ENCODE measurements at places on chromosomes 2 and 18.

DNA sequence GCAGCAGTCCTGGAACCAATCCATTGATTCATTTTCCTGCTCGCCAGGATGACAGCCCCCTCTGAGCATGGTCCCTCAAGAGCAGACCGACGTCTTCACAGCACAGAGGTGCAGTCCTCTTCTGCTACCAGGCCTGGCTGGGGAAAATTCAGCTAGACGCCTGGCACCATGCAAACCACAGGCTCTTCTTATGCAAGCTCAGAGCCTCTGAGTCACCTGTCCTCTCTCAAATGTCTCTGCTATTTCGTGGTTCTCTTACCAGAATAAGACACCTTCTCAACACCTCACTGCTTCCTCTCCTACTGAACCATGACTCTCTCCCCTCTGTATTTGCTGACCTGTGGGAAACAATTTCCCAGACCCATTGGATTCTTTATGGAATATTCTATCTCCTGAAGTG is 79.8 kb upstream of the CYRIA start:
- DNase-seq, result peak; percentile 65

GRCh38 chr2:105488285-105488684 is 89.4 kb upstream of the FHL2 start:
- DNase-seq, result no peak

DNA sequence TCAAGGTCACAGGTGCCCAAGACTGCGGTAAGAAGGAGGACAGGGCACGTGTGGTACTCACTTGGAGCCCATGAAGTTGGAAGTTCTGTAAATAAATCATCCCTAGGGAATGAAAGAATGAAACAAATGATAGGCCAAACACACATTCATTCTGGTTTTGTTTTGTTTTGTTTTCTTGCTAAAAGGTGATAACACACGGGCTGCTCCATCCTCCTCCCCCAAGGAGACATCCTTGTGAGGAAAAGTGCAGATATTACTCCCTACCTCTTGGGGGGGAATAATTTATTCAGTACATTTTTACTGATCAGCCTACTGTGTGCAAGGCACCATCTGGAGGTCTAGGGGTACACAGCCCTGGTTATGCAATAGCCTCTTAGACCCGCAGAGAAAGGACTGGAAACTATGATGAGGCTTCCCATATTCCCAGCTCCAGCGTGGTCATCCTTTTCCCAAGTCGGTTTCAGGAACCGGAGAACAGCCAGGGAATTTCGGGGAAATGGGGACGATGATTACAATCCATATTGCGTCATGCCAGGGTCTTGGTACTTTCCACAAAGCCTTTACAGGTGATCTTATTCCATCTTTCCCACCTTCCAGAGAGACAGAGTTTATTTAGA is 6.3 kb downstream of the RAX start:
- DNase-seq, result no peak

- no peak for DNase-seq
Measured at GRCh38 chr2:226611196-226611943, 188.2 kb downstream of the IRS1 start.

GRCh38 chr18:49609256-49610021 is 47.6 kb downstream of the LIPG start:
- DNase-seq, result peak; percentile 45

GRCh38 chr2:120887320-120887697 is 151.6 kb downstream of the GLI2 start:
- no peak for DNase-seq

GRCh38 chr2:204060841-204061240 is 124.3 kb downstream of the ICOS start:
- DNase-seq, result no peak

GRCh38 chr2:151374436-151374835 is 17.0 kb downstream of the TNFAIP6 start:
- DNase-seq, result peak; percentile 73

DNA sequence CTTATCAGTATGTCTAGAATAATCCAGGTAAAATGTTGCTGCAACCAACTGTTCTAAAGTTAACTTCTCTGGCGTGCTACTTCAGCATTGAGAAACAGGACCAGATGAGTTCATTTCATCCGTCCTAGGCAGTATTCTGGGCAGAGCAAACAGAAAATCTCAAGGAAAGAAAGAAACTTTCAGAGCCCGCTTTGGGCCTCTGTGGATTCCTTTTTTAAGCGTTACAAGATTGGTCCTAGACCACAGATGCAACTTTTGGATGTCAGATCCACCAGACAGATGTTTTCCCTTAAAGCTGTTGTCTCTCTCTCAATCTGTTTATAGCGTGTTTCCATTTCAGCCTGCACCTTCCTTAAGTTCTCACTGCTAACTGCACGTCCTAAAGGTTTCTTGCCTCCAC is 75.0 kb downstream of the BCL2 start:
- no peak for DNase-seq

DNA sequence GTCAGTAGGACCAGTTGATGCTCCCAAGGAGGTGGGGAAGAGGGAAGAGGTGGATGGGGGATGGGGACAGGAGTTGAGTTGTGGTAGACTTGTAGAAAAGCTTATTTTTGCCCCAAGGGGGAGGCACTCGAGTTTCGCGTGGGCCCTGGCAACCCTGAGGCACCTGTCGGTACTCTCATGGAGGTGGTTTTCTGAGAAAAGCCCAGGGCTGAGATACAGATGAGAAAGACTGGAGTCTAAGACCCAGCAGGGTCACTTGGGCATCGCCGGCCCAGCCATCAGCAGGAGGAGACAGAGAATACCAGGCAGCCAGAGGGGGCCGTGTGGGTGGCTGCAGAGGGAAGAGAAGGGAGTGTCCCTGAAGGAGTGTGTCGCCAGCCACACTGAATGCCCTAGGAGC is 57.7 kb upstream of the HPCAL1 start:
- no peak for DNase-seq

DNA sequence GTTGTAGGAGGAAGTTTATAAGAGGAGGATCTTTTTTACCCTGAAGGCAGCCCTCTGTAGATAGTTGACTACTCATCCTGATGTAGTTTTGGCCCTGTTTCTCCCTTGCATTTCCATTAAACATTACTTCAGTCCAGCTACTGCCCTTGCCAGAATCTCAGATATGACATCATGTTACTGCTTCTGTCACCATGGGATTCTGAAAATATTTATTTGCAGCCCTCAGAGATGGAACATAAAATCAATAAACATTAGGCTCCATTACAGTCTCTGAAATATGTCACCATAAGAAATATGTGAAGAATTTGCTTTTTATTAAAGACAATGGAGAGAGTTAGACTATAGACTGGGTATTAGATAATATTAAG is 68.7 kb upstream of the STK39 start:
- DNase-seq, result no peak

DNA sequence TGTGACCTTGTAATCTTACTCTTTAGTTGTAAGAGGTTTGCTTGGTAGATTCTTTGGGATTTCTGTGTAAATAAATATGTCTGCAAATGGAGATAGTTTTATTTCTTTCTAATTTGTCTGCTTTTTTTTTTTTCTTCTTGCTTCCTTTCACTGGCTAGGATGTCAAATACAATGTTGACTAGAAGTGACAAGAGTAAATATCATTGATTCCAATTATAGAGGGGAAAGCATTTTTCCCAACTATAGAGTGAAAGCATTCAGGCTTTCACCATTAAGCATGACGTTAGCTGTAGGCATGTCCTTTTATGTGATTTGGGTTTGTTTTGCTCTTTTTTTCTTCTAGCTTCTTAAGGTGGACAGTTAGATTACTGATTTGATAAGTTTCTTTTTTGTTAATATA is 191.5 kb downstream of the MCFD2 start:
- no peak for DNase-seq

DNA sequence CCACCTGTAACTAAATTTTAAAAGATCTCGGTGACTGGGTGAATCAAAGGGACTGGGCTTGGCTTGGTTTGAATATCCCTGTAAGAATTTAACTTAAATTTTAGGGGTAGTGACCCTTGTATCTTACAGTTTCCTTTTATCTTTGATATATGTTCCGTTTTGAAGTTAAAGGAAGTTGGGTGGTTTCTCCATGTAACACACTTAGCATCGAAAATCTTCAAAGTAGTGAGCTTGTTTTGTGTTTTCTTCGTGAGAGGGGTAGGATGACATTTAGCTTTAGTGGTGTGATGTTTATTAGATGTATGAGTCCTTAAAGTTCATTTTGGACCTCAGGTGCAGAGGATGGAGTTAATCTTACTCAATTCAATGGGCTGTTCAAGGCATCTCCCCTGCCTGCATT is 1.6 kb downstream of the WDR7 start:
- no peak for DNase-seq

GRCh38 chr2:120079647-120080046 is 66.8 kb downstream of the EPB41L5 start:
- DNase-seq, result no peak

- no peak for DNase-seq
Measured at GRCh38 chr2:177682006-177682405, 289.4 kb downstream of the AGPS start.

DNA sequence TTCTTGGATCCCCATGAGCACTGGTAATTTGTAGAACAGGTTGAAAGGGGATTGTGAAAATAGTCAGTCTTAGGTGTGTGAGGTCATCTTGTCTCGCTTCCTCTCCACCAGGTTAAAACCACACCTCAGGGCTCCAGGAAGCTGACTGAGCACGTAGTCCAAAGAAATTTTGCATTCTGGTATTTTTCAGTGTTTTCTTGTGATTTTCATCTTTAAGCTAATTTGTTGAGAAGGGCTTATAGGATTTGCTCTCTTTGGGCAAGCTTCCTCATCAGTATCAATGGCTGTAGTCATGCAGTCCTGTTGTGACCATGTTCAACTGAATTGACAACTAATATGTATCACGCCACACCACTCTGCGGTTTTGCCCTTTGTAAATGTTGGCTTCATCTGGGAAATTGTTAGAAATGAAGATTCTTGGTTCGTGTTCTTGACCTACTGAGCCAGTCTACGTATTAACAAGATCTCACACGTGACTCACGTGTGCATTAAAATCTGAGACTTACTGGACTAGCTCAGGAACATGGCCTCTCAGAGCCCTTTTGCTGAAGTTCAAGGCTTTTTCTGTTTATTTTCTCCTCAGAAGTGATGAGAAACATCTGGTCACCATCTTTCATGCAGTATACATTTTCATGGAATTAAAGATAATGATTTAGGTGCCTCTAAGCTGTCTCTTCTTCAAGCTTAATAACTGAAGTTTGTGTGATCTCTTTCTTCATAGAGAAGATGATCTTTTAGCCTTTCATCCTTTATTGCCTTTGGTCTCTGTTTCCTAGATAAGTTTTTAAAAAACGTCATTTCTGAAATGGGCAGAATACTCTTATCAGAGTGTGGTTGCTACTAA is 32.8 kb downstream of the FMNL2 start:
- no peak for DNase-seq

GRCh38 chr18:61703508-61703907 is 189.3 kb downstream of the RNF152 start:
- no peak for DNase-seq

DNA sequence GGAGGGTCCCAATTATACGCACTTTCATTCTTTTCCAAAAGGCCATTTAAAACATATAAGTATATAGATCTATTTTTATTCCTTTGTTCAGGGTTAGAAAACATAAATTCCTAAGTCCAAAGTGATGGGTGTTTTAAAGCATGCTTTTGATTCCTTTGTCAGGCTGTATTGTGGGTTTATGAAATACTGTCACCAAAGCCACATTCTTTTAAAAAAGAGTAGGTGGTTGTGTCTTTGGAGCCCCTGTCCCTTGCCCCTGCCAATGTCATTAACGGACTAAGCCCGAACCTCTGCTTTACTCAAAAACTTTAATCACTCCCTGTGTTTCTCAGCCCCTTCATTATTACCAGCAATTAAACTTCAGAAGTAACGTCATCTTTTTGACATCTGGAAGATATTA is 104.9 kb upstream of the APCDD1 start:
- no peak for DNase-seq

DNA sequence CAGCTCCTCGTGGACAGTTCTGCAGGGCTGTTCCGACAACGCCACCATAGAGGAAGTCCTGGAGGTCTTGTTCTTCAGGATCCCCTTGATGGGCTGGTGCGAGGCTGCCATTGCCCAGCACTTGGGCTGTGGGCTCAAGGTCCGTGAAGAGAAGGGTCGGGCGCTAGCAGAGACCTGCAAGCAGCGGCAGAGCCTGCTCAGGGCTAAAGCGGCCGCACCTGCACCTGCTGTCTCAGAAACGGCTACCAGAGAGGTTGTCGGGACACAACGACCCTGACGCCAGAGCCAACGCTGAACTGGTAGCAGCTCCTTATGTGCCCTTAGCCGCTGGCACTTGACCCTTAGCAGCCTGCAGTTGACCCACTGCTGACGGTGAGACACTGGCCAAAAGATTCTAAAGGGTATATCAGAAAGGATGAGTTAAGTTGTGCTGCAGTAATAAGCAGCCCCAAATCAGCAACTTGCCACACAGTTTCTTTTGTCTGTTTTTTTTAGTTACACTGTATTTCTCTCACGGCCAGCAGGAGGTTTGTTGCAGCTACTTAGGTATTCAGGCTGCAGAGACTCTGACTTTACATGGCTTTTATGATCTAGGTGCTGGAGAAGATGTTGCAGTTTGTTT is 55.5 kb upstream of the ST6GAL2 start:
- DNase-seq, result no peak
